Aorta (tissue), 5 donors: ENCODE measurements at places on chromosomes 11 and 22. TPM values are rescaled to one million over a fixed set of nuclear protein-coding genes. Genes with fewer than 3 reads are reported as not detected.

DNA sequence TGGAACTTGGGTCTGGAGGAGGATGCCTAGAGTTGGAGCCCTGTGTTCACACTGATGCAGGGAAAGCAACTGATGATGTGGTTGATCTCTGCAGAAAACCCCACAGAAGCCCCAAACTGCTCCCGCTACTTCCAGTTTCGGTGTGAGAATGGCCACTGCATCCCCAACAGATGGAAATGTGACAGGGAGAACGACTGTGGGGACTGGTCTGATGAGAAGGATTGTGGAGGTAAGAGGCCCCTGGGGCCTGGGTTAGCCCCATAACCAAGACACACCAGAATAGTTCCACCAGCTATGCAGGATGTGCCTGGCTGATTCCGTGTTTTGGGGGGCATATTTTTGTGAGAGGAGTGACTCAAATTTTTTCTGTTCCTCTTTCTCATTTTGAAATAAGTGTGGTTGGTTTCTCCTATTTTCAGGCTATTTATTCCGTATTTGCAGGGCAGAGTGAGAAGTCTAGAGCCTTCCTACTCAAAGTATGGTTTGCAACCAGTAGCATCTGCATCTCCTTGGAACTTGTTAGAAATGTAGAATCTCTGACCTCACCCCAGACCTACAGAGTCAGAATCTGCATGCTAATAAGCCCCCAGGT, 137.3 kb upstream of the SORL1-AS1 start:
- H3K27ac ChIP-seq = no peak overlapping the region
- H3K4me1 ChIP-seq = no peaks in the 10 kb centered on the region

DNA sequence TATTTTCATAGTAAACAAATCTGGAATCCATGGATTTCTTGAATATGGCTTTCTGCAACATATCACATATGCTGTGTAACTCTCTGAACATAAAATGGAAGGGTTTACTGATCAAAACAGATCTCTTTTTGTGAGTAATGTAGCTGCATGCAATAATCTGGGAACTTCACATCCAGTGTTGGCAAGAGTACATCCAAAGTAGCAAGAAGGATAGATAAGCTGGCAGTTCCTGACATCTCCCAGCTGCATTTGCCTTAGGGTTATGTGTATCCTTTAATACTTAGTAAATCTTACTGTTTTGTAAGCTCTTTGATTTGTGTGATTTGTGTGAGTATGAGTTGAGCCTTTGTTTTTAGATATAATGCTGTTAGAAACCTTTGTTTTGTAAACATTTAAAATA, 280.4 kb upstream of the CNTN5 start:
- H3K27ac ChIP-seq = no peak overlapping the region
- H3K4me3 ChIP-seq = no peak overlapping the region
- H3K4me1 ChIP-seq = no peaks in the 10 kb centered on the region
- H3K27me3 ChIP-seq = no peaks in the 10 kb centered on the region
- DNase-seq = no peak
- no peaks in the 10 kb centered on the region for H3K36me3 ChIP-seq

DNA sequence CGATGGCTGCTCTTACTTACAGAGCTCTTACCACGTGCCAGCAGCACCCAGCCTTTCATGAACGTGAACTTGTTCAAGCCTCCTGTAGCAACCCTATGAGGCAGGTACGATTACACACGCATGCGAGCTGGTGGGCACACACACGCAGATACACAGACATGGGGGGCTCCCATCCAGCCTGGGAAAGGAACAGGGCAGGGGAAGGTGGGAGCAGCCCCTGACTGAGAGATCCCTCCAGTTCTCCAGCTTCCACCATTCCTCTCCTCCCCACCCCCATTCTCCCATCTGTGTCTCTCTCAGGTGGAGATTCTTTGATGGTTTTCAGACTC, 37.6 kb upstream of the WNT11 start:
- no peak for DNase-seq
- H3K36me3 ChIP-seq = no peaks in the 10 kb centered on the region
- H3K4me3 ChIP-seq = no peak overlapping the region
- H3K27ac ChIP-seq = no peak overlapping the region
- no peaks in the 10 kb centered on the region for H3K4me1 ChIP-seq

DNA sequence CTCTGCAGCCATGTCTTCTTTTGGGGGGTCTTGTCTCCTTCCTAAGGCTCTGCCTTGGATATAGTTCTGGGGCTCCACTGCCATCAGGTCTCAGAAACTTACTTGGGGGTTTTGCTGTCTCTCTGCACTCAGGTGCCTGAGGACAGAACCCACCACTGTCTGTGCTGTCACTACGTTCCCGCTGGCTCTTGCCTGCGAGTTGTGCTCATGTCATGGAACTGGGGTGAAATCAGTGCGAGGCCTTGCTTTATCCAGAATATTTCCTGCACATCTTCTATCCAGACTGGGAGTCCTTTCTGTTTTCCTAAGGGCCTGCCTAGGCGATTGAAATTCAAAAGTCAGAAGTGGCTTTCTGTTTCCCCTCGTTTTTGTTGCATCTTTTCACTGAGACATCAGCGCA, 6.6 kb upstream of the USP2 start:
- no peaks in the 10 kb centered on the region for H3K27me3 ChIP-seq
- DNase-seq = no peak
- H3K4me3 ChIP-seq = no peak overlapping the region
- no peak overlapping the region for H3K27ac ChIP-seq

GRCh38 chr22:42884616-42885375, 27.7 kb upstream of the ARFGAP3 start:
- H3K27ac ChIP-seq = no peak overlapping the region
- peaks cover 18% of the 10 kb centered on the region for H3K36me3 ChIP-seq
- DNase-seq = no peak
- no peaks in the 10 kb centered on the region for H3K4me1 ChIP-seq
- no peaks in the 10 kb centered on the region for H3K27me3 ChIP-seq

GRCh38 chr11:10746871-10747270, 4.2 kb upstream of the CTR9 start:
- no peaks in the 10 kb centered on the region for H3K4me1 ChIP-seq
- H3K36me3 ChIP-seq = no peaks in the 10 kb centered on the region
- no peak overlapping the region for H3K4me3 ChIP-seq
- DNase-seq = no peak
- H3K27ac ChIP-seq = no peak overlapping the region

- no peaks in the 10 kb centered on the region for H3K4me1 ChIP-seq
- no peak overlapping the region for H3K4me3 ChIP-seq
- H3K27me3 ChIP-seq = no peaks in the 10 kb centered on the region
- no peak overlapping the region for H3K27ac ChIP-seq
These were observed 163.2 kb downstream of the CHST1 start for GRCh38 chr11:45502226-45502545.

- H3K27me3 ChIP-seq = no peaks in the 10 kb centered on the region
- no peaks in the 10 kb centered on the region for H3K36me3 ChIP-seq
- no peak overlapping the region for H3K4me3 ChIP-seq
- DNase-seq = no peak
- H3K27ac ChIP-seq = no peak overlapping the region
These were observed 34.8 kb downstream of the BARX2 start for GRCh38 chr11:129410395-129410960.

DNA sequence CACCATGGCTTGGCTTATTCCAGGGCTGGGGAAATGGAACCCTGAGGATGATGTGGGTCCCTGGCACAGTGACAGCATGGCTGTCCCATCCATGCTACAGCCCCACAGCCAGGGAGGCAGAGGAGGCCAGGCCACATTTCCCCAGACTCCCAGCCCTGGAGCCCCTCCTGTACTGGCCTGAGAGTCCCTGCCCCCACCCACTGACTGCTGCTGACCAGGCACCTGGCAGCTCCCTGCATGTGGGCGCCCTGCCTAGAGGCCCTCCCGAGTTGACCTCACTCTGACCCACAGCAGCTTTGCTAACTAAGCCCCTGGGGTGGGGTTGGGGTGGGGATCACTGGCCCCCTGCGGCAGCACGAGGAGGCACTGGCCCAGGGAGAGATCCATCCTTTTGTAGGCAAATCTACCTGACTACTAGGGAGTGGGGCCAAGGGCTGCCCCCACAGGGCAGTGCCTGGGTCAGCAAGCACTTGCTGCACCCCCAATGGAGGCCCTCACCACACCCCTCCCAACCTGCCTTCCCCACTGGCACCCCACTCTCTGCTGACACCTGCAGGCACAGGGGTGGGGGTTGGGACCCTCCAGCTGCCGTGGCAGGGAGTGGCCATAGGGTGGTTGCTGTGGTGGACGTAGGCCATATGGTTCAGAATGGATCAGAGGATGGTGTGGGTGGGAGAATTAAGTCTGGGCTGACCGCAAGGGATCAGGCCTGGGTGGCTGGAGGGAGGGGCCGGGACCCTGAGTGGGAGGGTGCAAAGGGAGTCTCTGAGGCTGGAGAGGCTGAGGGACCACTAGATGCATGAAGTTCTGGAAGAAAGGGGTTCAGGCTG, 17.4 kb downstream of the ARVCF start:
- H3K4me3 ChIP-seq = no peak overlapping the region
- H3K27me3 ChIP-seq = no peaks in the 10 kb centered on the region
- peak; percentile 56 for DNase-seq
- H3K27ac ChIP-seq = no peak overlapping the region
- H3K36me3 ChIP-seq = no peaks in the 10 kb centered on the region
- no peaks in the 10 kb centered on the region for H3K4me1 ChIP-seq

DNA sequence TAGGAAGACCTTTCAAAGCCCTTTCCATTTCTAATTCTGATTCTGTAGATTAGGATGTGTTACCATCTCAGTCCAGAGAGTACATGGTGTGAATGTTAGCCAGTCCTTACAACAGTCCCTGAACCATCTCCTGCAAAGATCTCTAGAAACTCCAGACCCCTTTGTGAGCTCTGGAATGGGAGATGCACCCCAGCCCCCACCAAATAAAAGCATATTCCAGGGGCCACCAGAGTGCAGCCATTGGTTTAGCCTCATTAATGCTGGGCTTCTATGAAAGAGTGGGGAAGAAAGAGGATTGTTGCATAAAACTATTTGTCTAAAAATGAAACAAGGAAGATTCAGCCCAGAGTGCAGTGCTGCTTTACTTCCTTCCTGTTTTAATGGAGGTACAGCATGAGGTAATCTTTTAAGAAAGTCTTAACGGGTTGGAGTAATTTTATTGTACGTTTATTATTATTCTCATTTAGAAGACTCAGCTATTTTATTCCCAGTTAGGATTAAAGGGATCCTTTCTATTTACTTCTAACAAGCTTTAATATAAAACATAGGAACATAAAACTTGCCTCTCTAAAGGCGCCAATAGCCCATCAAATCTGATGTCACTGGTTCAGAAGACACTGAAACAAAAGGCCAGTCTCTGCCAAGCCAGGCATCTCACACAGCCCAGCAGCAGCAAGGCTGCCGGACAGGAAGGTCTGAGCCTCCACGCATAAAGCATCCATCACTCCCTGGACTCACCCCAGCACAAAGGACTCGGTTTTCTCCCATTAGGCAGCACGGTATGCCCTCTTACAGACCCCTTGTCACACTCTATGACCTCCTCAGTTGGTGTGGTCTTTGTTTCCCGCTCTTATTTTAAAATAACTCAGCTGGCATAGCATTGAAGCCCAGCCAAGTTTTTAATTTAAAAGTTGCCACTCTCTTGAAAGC, 203.9 kb upstream of the BLID start:
- no peak overlapping the region for H3K4me3 ChIP-seq
- peaks cover 3% of the 10 kb centered on the region for H3K4me1 ChIP-seq
- no peak for DNase-seq
- H3K36me3 ChIP-seq = no peaks in the 10 kb centered on the region

DNA sequence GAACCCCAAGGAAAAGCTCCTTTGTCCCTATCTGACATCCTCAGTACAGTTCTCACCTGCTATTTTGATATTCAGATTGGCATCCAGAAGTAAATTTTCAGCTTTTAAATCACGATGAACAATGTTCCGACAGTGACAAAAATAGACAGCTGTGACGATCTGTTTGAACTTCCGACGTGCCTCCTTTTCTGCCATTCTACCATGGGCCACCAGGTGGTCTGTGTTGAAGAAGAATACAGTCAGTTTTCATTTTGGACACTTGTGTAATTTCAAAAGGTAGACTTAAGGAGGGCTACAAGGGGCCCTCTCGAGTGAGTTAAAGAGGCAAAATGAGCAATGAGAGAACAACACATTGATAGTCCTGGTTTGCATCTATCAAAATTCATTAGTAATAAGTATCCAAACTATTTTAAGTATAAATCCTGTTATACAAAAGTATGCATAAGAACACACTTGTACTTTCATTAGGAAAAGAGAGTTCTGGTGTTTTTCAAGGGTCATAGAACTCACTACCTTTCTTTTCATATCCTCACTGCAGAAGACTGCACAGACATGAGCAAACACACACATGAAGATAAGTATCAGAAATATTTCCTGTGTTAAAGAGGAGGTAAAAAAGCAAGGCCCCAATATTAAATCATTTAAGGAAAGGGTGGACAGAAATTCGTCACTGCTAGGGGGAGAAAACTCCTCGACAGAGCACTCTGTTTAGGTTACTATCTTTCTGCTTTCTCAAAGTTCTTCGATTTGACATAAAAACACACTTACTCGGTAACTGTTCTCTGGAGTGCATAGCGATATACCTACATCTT, 89.9 kb upstream of the APOA1 start:
- no peak for DNase-seq
- H3K27ac ChIP-seq = no peak overlapping the region

DNA sequence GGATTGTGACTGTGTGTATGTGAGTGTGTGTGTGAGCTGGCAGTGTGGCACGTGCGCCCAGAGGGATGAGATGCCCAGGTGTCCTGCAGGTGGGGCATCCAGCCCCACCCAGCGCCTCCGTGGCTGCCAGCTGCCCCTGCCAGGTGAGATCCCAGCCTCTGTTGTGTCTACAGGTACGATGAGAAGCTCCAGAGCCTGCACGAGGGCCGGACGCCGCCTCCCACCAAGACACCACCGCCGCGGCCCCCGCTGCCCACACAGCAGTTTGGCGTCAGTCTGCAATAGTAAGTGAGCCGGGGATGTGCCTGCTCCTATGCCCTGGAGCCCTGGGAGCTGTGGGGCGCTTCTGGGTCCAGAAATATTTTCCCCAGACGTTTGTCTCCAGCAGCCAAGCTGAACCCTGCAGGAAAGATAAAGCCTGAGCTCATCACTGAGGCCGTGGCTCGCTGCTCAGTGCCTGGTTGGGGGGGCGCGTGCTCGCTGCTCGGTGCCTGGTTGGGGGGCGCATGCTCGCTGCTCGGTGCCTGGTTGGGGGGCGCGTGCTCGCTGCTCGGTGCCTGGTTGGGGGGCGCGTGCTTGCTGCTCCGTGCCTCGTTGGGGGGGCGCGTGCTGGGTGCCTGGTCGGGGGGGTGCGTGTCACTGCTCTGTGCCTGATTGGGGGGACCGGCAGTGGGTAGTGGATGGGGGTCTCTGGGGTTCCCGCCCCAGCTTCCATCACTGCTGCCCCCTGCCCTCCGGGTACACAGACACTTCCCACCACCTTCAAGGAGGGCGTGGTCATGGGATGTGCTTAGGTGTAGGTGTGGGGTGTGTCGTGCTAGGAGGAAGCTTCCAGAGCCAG, 73.2 kb downstream of the ARHGAP8 start:
- peak; percentile 59 for DNase-seq
- H3K4me1 ChIP-seq = no peaks in the 10 kb centered on the region
- no peak overlapping the region for H3K4me3 ChIP-seq
- H3K36me3 ChIP-seq = no peaks in the 10 kb centered on the region
- H3K27me3 ChIP-seq = no peaks in the 10 kb centered on the region

GRCh38 chr11:45659031-45659817, 6.2 kb downstream of the CHST1 start:
- H3K27me3 ChIP-seq = no peaks in the 10 kb centered on the region
- H3K27ac ChIP-seq = peak overlapping the region; percentile 6
- DNase-seq = peak; percentile 43
- H3K4me3 ChIP-seq = no peak overlapping the region

GRCh38 chr11:33403344-33403743, 146.2 kb downstream of the HIPK3 start:
- no peak for DNase-seq
- no peaks in the 10 kb centered on the region for H3K27me3 ChIP-seq
- no peaks in the 10 kb centered on the region for H3K4me1 ChIP-seq

OSM gene
- 1.4 TPM for total RNA-seq

FUT4 gene
- 9.7 TPM for total RNA-seq

PAX6 gene
- total RNA-seq = not detected

OOSP4B gene
- total RNA-seq = not detected

TTLL8 gene
- not detected for total RNA-seq
